Stimulated activated CD8-positive, alpha-beta memory T cell treated with anti-CD3 and anti-CD28 coated beads, Interleukin-4, amount 100 ng/mL, for 1 hour (primary cell): ENCODE measurements at places on chromosomes 7 and 10.
A peak's percentile ranks its signal among the peaks of the same experiment; 100 is the strongest.

- DNase-seq: no peak
These were observed 28.1 kb downstream of the WDR37 start for GRCh38 chr10:1084011-1084950.

DNA sequence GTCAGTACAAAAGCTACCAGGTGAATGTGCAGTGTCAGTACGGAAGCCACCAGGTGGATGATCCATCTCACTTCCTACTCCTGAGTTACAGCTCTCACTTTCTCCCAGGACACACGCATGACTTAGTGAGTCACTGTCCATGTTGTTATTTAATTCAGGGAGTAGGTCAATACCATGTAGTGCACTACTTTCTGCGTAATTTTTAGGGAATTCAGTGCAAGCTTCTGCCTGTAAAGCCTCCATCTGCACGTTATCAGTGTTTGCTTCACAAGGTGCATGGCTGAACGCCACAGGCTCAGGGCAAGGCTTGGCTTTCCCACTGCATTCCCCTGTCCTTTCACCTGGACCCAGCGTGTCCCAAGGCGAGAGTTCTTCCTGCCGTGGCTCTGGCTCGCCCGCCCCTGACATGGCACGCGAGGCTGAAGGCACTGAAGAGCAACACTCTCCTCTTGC lies 59.5 kb downstream of the LARP4B start:
- DNase-seq: no peak

DNA sequence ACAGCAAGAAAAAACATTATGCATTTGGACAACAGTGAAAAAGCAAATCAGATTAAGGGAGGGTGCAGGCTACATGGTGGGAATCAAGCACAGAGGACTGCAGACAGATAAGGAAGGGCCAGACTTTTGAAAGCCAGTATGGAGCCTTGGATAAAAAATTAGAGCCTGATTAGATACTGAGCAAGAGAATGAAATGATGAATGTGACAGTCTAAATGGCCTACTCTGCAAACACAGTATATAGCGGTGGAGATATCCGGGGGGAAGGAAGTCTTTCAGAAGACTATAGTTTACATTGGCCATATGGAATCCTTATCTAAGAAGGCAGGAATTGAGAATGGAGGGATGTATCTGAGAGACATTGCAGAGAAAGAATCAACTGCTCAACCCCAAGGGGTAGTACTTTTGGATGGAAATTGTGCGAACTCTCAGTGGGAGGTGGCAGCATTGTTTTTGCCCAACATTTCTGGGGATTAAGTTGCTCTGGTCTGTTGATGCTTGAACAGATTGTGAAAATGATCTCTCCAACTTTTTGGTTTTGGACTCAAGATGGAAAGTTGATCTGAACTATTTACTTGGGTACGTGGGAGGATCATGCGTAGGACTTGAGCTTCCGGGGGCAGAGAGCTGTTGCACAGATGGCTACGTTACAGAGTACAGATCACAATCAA lies 39.4 kb upstream of the CHCHD3 start:
- no peak for DNase-seq

- DNase-seq: no peak
These were observed 45.8 kb upstream of the TNS3 start for GRCh38 chr7:47627580-47628283.

DNA sequence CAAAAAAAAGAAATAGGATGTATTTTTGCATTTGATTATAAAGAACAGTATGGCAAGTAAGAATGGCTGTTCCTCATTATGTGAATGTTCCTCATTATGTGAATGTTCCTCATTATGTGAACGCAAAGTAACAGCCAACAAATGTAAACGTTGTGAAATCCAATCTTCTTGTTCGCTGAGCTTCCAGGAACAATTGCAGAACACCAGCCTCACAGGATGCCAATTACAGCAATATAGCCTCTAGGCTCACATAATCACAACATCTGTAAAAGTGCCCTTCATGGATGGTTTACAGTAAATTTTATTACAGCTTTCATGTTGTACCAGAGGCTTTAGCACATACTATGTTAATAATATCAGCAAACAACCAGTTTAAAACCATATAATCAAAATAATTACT lies 71.6 kb downstream of the THSD7A start:
- DNase-seq: no peak

DNA sequence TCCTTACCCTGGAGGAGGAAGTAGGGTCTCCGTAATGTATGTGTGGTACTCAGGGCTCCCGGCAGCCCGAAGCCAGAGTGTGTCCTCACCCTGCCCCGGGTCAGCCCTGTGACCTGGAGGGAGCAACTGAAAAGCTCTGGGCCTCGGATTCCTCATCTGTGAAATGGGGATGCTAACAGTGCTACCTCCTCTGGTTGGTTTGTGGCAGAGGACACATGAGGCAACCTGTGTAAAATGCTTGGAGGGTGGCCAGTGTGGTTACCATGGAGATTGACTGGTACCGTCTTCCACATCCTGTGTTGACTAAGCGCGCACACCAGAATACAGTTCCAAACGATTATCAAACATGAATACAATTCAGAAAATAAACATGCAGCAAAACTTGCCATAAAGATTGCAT lies 163.8 kb upstream of the KLF6 start:
- peak; percentile 36 for DNase-seq

DNA sequence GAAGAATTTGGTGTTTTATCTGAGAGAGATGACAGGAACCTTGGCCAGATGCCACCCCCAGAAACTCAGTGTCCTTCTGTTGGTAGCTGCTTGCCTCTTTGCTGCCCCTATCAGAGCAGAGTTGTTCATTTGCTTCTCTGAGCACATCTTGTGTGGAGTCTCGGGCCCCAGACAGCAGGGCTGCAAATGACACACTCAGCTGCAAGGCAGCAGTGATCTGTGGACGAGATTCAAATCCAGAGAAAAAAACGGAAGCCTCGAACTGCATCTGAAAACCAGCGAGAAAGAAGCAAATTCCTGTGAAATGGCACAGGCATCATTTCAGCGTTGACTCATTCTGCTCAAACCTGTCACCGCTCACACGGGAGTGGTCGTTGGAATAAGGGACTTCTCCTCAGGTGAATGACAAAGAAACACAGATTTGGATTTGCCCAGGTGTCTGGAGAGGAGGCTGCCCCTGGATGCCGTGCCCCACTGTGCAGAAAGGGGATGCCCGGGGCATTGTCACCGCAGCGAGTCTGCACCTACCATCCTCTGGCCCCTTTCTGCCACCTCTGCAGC lies 144.7 kb downstream of the PFKFB3 start:
- DNase-seq: peak; percentile 9

DNA sequence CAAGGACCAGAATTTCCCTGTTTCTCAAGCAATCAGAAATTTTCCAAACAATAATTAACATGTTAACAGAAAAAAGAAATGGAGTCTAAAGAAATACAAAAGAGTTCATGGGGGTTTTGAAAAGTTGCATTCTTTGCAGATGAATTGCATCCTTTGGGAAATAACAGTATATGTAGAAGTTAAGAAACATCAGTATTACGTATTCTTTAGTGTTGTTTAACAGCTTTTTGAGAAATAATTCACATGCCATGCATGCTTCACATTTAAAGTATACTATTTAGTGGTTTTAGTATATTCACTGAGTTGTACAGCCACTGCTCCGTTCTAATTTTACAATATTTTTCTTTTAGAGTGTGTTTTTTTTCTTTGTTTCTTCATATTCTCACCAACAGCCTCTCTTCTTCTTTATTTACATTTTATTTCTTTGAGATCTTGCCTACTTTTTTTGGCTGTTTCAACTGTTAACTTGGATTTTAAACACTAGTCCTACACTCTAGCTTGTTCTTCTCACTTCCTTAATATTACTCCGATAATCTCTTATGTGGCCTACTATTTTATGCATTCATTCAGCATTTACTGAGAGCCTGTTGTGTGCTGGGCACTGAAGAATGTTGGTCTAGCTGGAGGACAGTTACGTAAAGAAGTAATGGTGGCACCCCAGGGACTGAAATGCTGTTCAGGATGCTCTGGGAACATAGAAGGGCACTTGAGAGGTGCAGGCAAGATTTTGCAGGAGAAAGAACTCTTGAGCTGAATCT lies 330.1 kb downstream of the EXOC4 start:
- no peak for DNase-seq

- DNase-seq: no peak
These were observed 172.5 kb downstream of the CCDC71L start for GRCh38 chr7:106488465-106488864.

- no peak for DNase-seq
These were observed 68.9 kb upstream of the DNAAF5 start for GRCh38 chr7:657565-658119.

DNA sequence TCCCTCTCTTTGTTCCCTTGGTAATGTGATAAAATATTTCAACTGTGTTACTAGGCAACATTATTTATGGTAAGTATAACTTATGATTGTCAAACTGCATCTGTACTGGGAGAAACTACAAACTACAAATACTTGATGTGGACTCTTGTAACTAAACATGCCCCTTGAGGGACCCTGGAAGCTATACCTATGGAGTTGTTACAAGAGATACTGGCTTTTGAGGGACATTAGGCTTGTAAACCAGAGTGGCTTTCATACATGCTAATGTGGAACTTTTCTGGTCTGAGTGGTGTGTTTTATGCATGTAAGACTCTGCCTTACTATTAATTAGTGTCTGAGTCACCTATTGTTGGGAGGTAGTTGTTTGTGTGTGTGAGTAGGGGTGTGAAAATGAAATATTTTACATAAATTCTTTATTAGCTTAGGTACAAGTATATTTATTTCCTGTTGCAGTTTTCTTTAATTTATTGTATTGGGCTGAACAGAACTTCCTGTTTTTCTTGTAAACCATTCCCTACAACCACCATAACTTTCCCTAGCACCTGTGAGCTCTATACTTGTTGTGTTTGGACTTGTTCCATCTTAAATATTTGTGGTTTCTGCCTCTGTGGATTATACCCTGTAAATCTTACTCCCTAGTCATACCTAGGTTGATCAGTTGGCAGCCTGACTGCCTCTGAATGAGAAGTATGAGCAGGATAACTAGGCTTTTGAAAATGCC lies 49.8 kb downstream of the STK31 start:
- no peak for DNase-seq

DNA sequence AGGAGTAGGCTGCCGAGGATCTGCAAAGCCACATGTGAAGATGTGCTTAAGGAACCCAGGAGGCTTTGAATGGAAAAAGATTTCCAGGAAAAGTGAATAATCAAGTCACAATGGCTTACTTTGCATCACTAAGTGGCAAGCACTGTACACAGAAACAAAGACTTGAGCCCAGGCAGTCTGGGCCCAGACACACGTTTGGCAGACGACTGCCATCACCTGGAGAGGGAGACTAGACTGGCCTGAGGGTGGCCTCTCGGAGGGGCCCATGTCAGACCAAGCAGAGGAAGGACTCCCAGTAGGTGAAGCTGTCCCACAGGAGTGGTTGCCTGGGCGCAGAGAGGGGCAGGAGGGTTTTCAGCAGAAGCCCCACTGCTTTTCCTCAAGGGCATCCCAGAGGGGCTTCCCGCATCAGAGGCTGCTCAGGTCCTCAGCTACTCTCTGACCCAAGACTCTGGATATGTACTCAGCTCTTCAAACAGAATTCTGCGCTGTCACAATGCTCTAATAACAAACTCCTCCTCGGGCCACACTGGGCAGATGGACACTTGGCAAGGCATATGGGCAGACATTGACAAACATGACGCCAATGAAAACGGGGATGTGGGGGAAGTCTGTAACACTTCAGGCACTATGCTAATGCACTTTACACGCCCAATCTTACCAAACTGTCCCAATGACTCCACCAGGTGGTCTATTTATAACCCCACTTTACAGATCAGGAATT lies 27.9 kb upstream of the FRAT2 start:
- no peak for DNase-seq

- DNase-seq: no peak
These were observed 142.3 kb upstream of the HPS1 start for GRCh38 chr10:98589007-98589406.

- no peak for DNase-seq
These were observed 32.8 kb upstream of the TAS2R16 start for GRCh38 chr7:123028339-123028738.

GRCh38 chr7:68243128-68243527 lies 1246.5 kb downstream of the TYW1 start:
- DNase-seq: no peak

- no peak for DNase-seq
These were observed 146.8 kb downstream of the OTUD1 start for GRCh38 chr10:23585666-23586065.

DNA sequence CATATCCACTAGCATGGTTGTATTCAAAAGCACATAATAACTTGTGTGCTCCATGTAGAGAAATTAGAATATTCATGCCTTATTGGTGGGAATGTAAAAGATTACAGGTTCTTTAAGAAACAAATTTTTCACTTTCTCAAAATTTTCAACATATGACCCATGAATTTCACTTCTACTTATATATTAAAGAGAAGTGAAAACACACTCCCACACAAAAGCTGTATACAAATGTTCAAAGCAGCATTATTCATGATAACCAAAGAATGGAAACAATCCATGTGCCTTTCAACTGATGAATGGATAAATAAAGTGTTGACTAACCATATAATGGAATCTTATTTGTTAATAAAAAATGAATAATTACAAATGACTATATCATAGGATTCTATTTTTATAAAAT lies 694.5 kb upstream of the PCDH15 start:
- DNase-seq: no peak

- DNase-seq: no peak
These were observed 98.9 kb downstream of the HIP1 start for GRCh38 chr7:75639886-75640190.

GRCh38 chr10:33332183-33333065 lies 2.0 kb downstream of the NRP1 start:
- DNase-seq: no peak

GRCh38 chr7:4871056-4871680 lies 9.3 kb upstream of the PAPOLB start:
- no peak for DNase-seq

DNA sequence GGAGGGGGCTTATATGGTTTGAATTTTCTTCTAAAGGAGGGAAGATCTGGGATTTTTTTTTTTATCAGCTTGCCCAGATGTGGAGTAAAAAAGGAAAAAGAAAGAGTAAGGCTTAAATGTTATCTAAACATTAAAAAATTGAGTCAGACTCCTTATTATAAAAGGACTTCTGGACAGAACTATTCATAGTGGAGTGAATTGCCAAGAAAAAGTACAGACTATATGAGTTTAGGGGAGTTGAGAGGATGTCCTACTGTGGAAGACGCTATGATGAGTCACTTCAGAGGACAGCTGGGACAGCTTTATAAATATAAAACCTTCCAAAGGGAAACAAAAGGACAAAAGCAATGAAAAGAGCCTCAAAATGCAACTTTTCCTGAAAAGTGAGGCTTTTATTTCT lies 73.0 kb downstream of the TFPI2 start:
- DNase-seq: no peak

- no peak for DNase-seq
These were observed 2.2 kb upstream of the STRIP2 start for GRCh38 chr7:129431911-129432643.
